Karpas-422 (cell line): ENCODE measurements at places on chromosomes 7 and 10.
A peak's percentile ranks its signal among the peaks of the same experiment; 100 is the strongest.

GRCh38 chr10:122632576-122632975, 67.1 kb downstream of the C10orf120 start:
- no peak overlapping the region for H3K27ac ChIP-seq
- H3K27me3 ChIP-seq = no peaks in the 10 kb centered on the region
- H3K4me3 ChIP-seq = no peak overlapping the region
- H3K36me3 ChIP-seq = no peaks in the 10 kb centered on the region

- H3K27ac ChIP-seq = no peak overlapping the region
- no peaks in the 10 kb centered on the region for H3K4me1 ChIP-seq
- DNase-seq = no peak
Measured at GRCh38 chr10:121245754-121246153, 352.5 kb downstream of the FGFR2 start.

GRCh38 chr7:47982610-47983009, 3.2 kb upstream of the HUS1 start:
- no peaks in the 10 kb centered on the region for H3K27me3 ChIP-seq
- DNase-seq = no peak
- peaks cover 6% of the 10 kb centered on the region; the same call in 1 of the 2 replicates for H3K36me3 ChIP-seq
- H3K4me1 ChIP-seq = peaks cover 25% of the 10 kb centered on the region
- no peak overlapping the region for H3K4me3 ChIP-seq

- H3K27me3 ChIP-seq = no peaks in the 10 kb centered on the region
- no peaks in the 10 kb centered on the region for H3K36me3 ChIP-seq
- H3K4me1 ChIP-seq = no peaks in the 10 kb centered on the region
- H3K4me3 ChIP-seq = no peak overlapping the region
Measured at GRCh38 chr7:20785157-20786048, 1.3 kb downstream of the SP8 start.

GRCh38 chr10:89741126-89741762, 39.9 kb downstream of the KIF20B start:
- H3K27me3 ChIP-seq = no peaks in the 10 kb centered on the region
- H3K27ac ChIP-seq = no peak overlapping the region
- H3K4me1 ChIP-seq = peaks cover 17% of the 10 kb centered on the region
- peaks cover 8% of the 10 kb centered on the region for H3K36me3 ChIP-seq
- H3K4me3 ChIP-seq = no peak overlapping the region

- H3K4me1 ChIP-seq = peaks cover 68% of the 10 kb centered on the region
- H3K36me3 ChIP-seq = 0 out of 2 replicates have a peak, but pooled peaks cover 3% of the 10 kb centered on the region
Measured at GRCh38 chr7:127816354-127817190, 164.6 kb downstream of the SND1 start.

GRCh38 chr7:7867846-7868571, 100.6 kb upstream of the GLCCI1 start:
- H3K4me3 ChIP-seq = peak overlapping the region; percentile 24; the same call in 1 of the 2 replicates
- no peaks in the 10 kb centered on the region for H3K27me3 ChIP-seq
- no peaks in the 10 kb centered on the region for H3K36me3 ChIP-seq
- H3K4me1 ChIP-seq = peaks cover 31% of the 10 kb centered on the region

DNA sequence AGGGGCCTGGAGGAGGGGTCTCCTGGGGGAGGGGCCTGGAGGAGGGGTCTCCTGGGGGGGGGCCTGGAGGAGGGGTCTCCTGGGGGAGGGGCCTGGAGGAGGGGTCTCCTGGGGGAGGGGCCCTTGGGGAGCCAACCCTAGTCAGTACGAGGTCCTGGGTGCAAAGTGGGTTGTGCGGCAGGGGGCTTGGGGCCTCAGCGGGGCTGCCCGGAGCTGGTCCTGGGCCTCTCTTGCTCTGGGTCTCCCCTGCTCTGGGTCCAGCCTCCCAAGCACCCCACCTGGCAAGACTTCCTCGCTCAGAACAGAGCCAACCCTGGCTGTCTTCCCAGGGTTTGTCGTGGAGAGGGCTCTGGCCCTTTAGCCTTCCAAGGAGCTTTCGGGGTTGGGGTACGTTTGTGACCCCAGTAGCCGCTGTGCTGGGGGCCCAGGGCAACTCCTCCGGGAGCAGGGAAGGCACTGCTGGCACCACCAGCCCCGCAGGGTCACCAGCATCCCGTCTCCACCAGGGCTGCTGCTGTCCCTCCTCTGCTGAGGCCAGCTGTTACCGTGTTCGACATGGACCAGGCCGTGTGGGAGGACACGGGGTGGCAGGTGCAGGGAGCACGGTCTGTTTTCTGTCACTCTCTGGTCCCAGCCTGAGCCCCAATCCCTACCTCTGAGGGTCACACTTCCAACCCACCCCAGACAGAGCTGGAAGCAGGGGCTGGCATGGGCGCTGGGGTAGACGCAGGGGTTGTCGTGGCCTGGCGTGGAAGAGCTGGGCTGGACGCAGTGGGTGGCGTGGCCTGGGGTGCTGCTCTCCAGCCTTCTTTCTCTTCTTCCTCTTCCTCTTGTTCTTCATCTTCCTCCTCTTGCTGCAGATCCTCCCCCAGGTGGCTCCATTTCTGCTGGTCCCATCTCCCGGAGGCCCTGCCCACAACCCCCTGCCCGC, 22.8 kb downstream of the PWWP2B start:
- peak overlapping the region; percentile 66 for H3K27ac ChIP-seq
- peaks cover 57% of the 10 kb centered on the region for H3K4me1 ChIP-seq
- H3K36me3 ChIP-seq = no peaks in the 10 kb centered on the region
- no peak for DNase-seq

DNA sequence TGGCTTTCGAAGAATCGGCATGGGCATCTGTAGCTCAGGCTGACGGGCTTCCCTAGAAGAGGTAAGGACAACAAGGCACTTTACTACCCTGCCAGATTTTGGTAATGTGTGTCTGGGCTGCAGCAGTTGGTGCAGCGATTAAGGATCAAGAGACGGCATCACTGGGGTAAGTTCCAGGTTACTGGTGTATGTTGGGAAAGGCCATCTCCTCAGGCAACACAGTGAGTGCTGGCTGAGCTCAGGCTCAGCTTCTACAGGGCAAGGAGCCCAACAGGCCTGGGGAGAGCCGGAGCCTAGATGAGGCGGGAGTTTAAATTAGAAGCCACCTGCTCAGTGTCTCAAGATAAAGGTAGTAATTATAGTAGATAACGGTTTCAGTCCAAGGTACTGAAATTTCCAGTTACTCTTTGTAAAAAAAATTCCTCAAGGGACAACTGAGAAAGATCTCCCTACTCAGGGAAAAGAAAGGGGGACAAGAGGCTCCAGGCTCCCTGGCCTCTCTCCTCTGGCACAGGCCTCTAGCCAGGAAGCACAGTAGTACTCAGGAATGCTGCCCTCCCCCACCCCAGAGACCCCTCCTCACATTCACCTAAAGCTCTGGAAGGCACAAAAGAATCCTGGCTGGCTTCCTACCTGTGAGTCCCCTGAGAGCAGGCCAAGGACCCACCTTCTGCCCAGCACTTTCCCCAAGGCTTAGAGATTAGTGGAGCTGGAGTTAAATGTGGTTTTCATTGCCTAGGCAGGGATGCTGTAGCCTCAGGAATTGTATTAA, 3.9 kb downstream of the CXCL12 start:
- DNase-seq = no peak
- no peaks in the 10 kb centered on the region for H3K36me3 ChIP-seq
- H3K27ac ChIP-seq = no peak overlapping the region
- no peak overlapping the region for H3K4me3 ChIP-seq

- no peaks in the 10 kb centered on the region for H3K36me3 ChIP-seq
- H3K4me1 ChIP-seq = no peaks in the 10 kb centered on the region
- H3K27me3 ChIP-seq = no peaks in the 10 kb centered on the region
- no peak for DNase-seq
- no peak overlapping the region for H3K27ac ChIP-seq
- no peak overlapping the region for H3K4me3 ChIP-seq
Measured at GRCh38 chr10:131803860-131804425, 96.9 kb upstream of the PPP2R2D start.

DNA sequence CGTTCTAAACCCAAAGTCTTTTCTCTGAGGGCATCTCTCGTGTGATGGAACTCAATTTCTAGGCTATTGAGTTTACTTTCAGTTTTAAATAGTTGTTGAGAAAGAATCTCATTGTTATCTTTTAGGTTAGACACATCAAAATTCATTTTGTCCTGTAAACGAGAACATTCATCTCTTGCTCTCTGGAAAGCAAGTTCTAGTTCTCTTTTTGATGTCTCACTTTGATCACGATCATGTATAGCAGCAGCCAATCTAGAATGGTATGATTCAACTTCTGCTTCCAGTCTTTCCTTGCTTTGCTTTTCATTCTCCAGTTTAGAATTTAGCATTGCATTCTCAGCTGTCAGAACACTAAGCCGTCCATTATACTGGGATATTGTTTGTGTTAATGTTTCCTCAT, 65.1 kb downstream of the ANKRD26 start:
- H3K4me1 ChIP-seq = peaks cover 15% of the 10 kb centered on the region
- H3K27ac ChIP-seq = peak overlapping the region; percentile 8; the same call in 1 of the 2 replicates
- DNase-seq = no peak
- peaks cover 20% of the 10 kb centered on the region for H3K36me3 ChIP-seq

GRCh38 chr7:39357648-39358047, 208.6 kb upstream of the YAE1 start:
- H3K27me3 ChIP-seq = no peaks in the 10 kb centered on the region
- H3K36me3 ChIP-seq = no peaks in the 10 kb centered on the region
- H3K4me3 ChIP-seq = no peak overlapping the region
- no peaks in the 10 kb centered on the region for H3K4me1 ChIP-seq
- DNase-seq = peak; percentile 48

DNA sequence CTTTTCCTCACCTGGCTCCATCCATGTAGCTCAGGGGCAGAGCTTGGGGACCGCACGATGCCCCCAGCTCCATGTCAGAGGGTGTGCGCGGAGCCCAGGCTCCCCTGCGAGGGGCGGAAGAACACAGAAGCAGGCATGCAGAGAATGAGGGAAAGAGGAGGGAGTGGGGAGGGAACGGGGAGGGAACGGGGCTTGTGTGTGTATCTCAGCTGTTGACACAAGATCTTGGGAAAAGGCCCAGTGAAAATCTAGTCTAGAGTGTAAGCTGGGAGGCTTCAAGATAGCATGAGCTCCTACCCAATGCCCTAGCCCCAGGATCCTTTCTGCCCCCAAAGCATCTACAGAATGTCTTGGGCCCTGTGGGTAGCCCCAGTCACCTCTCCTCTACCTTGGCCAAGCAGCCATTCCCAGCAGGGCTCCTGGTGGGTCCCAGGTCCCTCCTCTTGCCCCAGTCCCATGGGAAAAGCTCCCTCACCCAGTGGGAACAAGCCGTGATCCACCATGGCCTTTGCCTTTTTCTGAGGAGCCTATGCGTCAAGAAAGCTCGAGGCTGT, 25.1 kb upstream of the NDST2 start:
- H3K4me3 ChIP-seq = peak overlapping the region; percentile 55
- no peaks in the 10 kb centered on the region for H3K27me3 ChIP-seq
- H3K27ac ChIP-seq = peak overlapping the region; percentile 92
- H3K36me3 ChIP-seq = 0 out of 2 replicates have a peak, but pooled peaks cover 6% of the 10 kb centered on the region
- DNase-seq = no peak

- no peak for DNase-seq
- H3K4me3 ChIP-seq = no peak overlapping the region
- no peaks in the 10 kb centered on the region for H3K4me1 ChIP-seq
- no peaks in the 10 kb centered on the region for H3K27me3 ChIP-seq
- H3K36me3 ChIP-seq = no peaks in the 10 kb centered on the region
Measured at GRCh38 chr7:80132594-80132993, 2.0 kb upstream of the GNAI1 start.

- H3K4me1 ChIP-seq = peaks cover 6% of the 10 kb centered on the region; the same call in 1 of the 2 replicates
- no peaks in the 10 kb centered on the region for H3K27me3 ChIP-seq
- no peaks in the 10 kb centered on the region for H3K36me3 ChIP-seq
Measured at GRCh38 chr10:63554657-63555056, 33.5 kb downstream of the REEP3 start.

DNA sequence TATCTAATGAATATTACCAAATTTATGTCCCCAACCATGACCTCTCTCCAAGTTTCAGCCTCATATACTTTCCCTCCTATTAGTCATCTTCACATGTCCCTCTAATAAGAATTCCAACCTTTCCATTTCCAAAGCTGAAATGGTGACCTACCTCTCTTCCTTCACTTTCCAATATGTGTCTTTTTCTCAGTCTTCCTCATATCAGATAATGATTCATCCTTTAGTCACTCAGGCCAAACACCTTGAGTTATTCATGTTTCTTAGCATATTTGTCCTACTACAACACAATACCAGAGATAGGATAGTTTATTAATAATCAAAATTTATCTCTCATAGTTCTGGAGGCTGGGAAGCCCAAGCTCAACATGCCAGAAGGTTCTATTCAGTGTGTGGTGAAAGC, 318.5 kb upstream of the ZWINT start:
- no peaks in the 10 kb centered on the region for H3K36me3 ChIP-seq
- no peak overlapping the region for H3K4me3 ChIP-seq
- H3K27ac ChIP-seq = no peak overlapping the region
- H3K4me1 ChIP-seq = no peaks in the 10 kb centered on the region
- no peak for DNase-seq

DNA sequence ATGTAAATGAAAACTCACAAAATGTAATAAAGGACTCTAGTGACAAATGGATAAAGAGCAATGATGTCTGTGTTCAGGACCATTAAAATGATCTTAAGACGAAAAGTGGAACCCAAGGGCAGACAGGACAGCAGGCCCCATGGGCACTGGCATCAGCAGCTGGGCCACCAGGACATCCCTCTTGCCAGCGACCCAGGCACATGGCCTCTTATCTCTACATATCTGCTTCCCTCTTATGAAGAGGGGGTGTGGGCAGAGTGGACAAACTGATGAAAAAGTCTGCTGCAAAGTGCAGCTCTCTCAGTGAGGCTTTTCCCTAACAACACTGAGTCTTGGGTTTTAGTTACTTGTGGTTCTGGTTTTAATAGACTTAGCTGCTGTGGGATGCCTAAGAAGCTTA, 44.8 kb upstream of the ANKRD1 start:
- H3K4me3 ChIP-seq = no peak overlapping the region
- H3K27ac ChIP-seq = no peak overlapping the region
- DNase-seq = no peak
- no peaks in the 10 kb centered on the region for H3K36me3 ChIP-seq
- H3K4me1 ChIP-seq = no peaks in the 10 kb centered on the region

- no peak overlapping the region for H3K27ac ChIP-seq
- peaks cover 63% of the 10 kb centered on the region for H3K4me1 ChIP-seq
- no peak for DNase-seq
- no peaks in the 10 kb centered on the region for H3K36me3 ChIP-seq
- no peaks in the 10 kb centered on the region for H3K27me3 ChIP-seq
- no peak overlapping the region for H3K4me3 ChIP-seq
Measured at GRCh38 chr10:96664563-96664962, 55.8 kb downstream of the PIK3AP1 start.

DNA sequence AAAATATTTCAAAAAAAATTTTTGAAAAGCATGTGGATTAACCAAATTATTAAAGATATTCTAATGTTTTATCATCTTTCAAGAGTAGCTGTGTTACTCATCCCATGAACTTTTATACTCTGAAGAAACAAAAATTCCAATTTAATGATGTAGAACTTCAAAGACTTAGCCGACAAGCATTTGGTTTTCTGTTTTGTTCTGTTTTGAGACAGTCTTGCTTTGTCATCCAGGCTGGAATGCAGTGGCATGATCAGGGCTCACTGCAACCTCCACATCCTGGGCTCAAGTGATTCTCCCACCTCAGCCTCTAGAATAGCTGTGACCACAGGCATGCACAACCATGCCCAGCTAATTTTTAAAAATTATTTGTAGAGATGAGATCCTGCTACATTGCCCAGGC, 17.8 kb upstream of the LCOR start:
- H3K27ac ChIP-seq = no peak overlapping the region
- peaks cover 5% of the 10 kb centered on the region; the same call in 1 of the 2 replicates for H3K4me1 ChIP-seq
- DNase-seq = no peak
- H3K36me3 ChIP-seq = no peaks in the 10 kb centered on the region
- no peak overlapping the region for H3K4me3 ChIP-seq
